ENCODE measurements at places on chromosomes 2 and 18.

GRCh38 chr2:41924709-41925408 is 123.0 kb upstream of the PKDCC start:
- no peak for DNase-seq

GRCh38 chr2:10036095-10036884 is 7.1 kb upstream of the KLF11 start:
- peak; percentile 97 for DNase-seq

DNA sequence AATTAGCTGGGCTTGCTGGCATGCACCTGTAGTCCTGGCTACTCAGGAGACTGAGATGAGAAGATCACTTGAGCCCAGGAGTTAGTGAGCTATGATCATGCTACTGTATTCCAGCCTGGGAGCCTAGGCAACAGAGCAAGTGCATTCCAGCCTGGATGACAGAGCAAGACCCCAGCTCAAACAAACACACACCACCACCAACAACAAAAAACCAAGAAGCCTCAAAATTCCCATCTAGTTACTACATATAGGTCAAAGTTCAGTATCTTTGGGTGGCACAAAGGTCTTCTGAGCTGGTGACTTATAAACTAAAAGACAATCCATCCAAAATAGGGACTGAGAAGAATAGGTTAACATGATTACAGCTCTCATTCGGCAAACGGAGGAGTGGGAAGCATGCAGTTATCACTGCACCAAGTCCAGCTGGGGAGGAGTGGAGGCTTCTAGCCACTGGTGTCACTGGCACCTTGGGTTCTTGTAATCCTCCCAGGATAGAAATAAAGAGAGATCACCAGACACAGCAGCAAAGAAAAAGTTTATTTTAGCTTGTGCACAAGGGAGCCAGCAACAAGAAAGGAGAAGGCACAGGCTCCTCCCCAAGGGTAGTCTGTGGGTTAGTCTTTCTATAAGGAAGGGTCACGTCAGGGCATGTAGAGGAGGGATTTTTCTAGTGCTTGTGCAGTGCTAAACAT is 57.4 kb downstream of the SH2D6 start:
- DNase-seq, result no peak

GRCh38 chr2:214410918-214411554 is at the start of gene VWC2L:
VWC2L (plus strand) TSS chr2:214411054; CDS start chr2:214414194, 3,140 bp downstream.
- peak; percentile 55 for DNase-seq

GRCh38 chr18:79487801-79488201 is 92.1 kb downstream of the NFATC1 start:
- no peak for DNase-seq

- no peak for DNase-seq
These were observed 467.4 kb upstream of the FANCL start for GRCh38 chr2:58708565-58708964.

DNA sequence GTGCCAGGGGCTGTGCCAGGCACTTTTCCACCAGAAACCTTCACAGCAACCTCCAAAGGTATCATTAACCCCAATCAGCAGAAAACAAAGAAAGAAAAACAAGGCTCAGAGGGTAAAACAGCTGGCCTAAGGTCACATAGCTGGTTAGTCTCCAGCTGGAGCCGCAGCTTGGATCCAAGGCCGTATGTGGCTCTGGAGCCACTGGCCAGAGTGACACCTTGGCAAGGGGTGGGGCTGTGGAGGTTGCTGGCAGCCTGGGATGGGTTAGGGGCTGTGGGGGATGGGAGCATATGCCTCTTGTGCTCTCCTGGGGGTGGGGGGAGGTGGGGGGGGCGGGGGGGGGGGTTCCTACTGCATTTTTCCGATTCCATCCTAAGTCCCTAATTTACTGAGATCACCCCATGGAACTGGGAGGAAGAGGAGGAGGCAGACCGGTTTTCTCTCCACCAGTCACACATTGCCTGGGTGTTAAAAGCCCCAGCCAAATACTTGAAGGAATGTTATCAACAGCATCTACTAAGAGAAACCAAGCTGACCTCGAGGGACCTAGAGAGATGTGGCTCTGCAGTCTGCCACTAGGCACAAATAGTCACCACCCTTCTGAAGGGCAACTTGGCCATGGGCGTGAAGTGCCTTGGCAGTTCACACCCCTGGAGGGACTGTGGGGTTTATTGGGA is 8.0 kb downstream of the HAAO start:
- DNase-seq, result no peak

GRCh38 chr2:40450796-40451430 is 977 bp downstream of the SLC8A1 start:
- DNase-seq, result peak; percentile 61

DNA sequence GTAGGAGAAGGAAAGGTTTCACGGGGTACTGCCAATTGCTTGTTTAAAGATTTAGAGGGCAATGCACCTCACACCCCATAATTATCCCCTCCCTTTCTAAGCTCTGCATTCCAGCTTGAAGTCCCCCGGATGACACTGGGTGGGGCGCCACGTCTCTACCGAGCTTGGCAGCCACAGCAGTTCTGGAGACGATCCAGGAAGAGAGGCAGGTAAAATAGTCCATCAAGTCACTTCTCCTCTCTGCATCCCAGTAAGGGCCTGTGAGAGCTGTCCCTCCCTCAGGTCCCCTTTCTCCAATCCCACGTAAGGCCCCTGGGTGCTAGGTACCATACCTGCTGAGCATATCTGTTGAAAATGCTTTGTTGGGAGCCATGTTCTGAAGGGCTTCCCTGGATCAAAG is 65.7 kb downstream of the CAPN13 start:
- DNase-seq, result no peak

- no peak for DNase-seq
These were observed 1.8 kb downstream of the RNPEPL1 start for GRCh38 chr2:240569998-240570530.

DNA sequence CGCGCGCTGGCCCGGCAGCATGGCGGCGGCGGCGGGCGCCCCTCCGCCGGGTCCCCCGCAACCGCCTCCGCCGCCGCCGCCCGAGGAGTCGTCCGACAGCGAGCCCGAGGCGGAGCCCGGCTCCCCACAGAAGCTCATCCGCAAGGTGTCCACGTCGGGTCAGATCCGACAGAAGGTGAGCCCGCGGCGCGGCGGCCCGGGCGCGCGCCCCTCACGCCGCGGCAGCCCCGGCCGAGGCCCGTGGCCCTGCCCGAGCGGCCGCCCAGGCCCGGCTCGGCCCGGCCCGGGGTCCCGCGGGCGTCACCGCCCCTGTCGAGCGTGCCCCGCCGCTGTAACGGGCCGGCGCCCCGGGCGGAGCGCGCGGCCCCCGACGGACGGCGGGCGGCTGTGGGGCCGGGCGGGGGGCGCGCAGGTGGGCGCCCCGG is 218 bp downstream of the DGKD start:
- DNase-seq, result no peak

DNA sequence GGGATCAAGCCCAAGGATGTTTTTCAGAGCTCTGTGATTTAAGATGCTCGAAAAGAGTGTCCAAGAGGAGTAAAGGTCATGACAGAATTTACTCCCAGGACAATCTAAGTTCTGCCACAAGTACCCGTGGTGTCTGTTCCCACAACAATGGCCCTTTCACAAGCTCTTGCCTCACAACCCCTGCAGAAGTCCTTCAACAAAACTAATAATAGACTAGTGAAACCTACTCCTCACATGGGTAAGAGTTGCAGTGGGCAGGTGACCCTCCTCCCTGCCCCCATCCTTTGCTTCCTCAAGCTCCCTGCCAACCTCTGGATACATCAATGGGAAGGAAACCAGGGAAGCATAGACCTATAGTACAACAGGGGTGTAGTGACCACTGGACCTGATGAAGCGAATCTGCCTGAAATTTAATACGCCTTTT is 34.9 kb downstream of the PTCD3 start:
- DNase-seq, result no peak

GRCh38 chr2:16326711-16327300 is 338.8 kb downstream of the CYRIA start:
- DNase-seq, result no peak

- DNase-seq, result no peak
These were observed 147.7 kb downstream of the KLHL29 start for GRCh38 chr2:23532391-23533337.

- DNase-seq, result no peak
These were observed 11.8 kb downstream of the CYP27C1 start for GRCh38 chr2:127208313-127208712.

GRCh38 chr18:40013001-40013609 is 1941.9 kb upstream of the PIK3C3 start:
- DNase-seq, result no peak

DNA sequence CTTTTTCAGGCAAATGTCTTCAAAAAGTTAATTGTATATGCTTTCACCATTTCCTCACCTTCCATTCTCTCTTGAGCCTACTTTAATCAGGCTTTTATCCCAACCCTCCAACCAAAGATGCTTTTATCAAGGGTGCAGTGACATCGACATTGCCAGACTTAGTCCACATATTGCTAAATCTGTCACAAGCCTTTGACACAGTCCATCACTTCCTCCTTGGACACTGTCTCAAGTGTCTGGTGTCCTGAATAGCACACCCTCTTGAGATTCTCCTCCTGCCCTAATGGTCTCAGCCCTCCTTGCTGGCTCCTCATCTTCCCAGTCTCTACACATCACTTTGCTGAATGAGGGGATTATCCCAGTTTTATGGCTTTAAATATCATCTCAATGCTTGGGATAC is 147.5 kb upstream of the SLC39A10 start:
- DNase-seq, result peak; percentile 66

DNA sequence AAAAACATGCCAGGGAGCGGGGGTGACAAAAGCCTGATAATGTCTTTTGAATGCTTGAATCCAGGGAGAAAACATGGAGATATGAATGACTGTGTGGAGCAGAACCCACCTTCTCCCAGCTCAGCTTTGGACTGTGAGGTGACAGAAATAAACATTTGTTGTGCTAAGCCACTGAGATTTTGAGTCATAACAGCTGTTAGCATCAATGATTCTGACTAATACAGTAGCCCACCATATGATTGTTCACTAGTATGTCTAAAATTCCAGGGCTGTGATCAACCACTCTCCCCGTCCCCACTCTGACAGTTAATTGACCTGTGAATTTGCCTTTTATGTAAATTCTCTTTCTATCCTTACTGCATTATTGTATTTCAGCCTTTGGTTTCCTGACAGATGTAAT is 69.1 kb downstream of the PDK1 start:
- DNase-seq, result no peak

DNA sequence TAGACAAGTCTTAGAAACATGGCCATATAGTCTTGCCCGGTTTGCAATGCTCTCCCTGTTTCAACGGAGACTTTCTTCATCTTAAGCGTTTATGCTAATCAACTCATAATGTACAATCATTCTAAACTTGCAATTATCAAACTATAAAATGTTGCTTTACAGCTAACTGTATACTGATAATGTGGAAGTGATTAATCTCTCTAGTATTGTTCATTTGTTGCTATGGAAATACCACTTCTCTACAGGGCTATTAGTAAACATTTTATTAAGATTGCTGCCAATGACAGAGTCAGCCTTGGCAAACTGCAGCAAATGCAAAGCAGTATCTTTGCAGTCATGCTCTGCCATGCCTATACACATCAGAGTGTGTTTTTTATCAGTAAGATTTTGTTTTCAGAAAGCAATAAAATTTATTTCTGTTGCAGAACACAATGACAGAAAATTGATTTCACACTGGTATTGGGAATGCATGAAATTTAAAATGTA is 1201.8 kb upstream of the CDH2 start:
- no peak for DNase-seq

- peak; percentile 88 for DNase-seq
These were observed 321.8 kb downstream of the ZEB2 start for GRCh38 chr2:144198116-144198515.

- DNase-seq, result no peak
These were observed 728.1 kb upstream of the PIK3C3 start for GRCh38 chr18:41226911-41227310.

DNA sequence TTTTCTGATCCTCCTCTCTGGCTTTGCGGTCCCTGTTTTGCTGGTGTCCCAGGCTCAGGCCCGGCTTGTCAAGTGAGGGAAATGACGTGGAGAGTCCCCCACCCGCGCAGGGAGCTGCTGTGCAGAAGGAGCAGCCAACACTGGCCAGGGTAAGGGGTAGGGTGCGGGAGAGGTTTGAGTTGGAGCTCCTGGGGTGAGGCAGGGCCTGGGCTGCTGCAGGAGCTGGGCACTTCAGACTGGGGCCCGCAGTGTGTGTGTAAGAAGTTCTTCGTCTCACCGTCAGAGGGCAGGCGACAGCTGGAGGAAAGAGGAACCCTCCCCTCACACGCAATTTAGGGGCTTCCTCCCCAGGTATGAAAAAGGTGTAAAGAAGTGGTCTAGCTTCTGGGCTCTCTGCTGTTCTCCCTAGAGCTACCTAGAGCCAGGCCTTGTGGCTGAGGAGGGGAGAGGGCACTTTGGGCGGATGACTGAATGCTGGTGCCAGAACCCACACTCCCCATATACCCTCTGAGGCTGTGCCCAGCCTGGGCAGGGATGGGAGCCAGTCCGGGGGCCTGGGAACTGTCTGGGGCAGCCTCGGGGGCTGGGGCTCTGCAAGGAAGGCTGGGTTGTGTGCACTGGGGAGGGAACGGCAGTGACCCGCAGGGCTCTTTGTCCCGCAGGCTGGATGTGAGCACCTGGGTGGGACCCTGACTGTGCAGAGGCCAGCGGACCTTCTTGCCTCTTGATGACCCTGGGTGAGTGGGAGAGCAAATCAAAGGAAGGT is 11.8 kb downstream of the CELF4 start:
- DNase-seq, result no peak

- no peak for DNase-seq
These were observed 9.3 kb downstream of the WNT10A start for GRCh38 chr2:218889937-218890336.

- no peak for DNase-seq
These were observed 27.8 kb upstream of the TNS1 start for GRCh38 chr2:218030409-218031195.

GRCh38 chr2:164386231-164386630 is 235.1 kb downstream of the GRB14 start:
- no peak for DNase-seq

GRCh38 chr2:1829796-1830195 is 85.5 kb upstream of the PXDN start:
- no peak for DNase-seq

GRCh38 chr2:205858881-205859441 is 176.7 kb downstream of the NRP2 start:
- DNase-seq, result no peak

GRCh38 chr18:30889519-30890301 is 152.8 kb downstream of the DSC3 start:
- DNase-seq, result no peak

DNA sequence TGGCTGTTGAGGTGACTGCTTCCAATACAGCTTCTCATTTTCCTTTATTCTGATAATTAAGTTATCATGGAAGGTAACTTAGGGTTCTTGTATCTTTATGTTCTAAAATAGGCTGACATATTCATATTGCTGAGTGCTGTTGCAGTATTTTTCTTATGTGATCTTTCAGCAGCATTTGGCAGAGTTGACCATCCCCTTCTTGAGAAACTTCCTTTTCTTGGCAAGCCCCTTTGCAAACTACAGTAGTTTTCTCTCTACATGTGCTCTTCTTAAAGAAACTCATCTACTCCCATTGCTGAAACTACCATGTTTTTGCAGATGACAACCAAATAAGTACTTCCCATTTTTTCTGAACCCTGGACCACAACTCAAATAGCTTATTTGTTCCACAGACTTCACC is 476.5 kb upstream of the TRIB2 start:
- DNase-seq, result no peak

- no peak for DNase-seq
These were observed 196.0 kb downstream of the ZEB2 start for GRCh38 chr2:144323946-144324345.

Measured in inflammatory macrophage treated with lipopolysaccharide for 1 hour (primary cell).